ENCODE measurements at places on chromosomes 5 and 9.

DNA sequence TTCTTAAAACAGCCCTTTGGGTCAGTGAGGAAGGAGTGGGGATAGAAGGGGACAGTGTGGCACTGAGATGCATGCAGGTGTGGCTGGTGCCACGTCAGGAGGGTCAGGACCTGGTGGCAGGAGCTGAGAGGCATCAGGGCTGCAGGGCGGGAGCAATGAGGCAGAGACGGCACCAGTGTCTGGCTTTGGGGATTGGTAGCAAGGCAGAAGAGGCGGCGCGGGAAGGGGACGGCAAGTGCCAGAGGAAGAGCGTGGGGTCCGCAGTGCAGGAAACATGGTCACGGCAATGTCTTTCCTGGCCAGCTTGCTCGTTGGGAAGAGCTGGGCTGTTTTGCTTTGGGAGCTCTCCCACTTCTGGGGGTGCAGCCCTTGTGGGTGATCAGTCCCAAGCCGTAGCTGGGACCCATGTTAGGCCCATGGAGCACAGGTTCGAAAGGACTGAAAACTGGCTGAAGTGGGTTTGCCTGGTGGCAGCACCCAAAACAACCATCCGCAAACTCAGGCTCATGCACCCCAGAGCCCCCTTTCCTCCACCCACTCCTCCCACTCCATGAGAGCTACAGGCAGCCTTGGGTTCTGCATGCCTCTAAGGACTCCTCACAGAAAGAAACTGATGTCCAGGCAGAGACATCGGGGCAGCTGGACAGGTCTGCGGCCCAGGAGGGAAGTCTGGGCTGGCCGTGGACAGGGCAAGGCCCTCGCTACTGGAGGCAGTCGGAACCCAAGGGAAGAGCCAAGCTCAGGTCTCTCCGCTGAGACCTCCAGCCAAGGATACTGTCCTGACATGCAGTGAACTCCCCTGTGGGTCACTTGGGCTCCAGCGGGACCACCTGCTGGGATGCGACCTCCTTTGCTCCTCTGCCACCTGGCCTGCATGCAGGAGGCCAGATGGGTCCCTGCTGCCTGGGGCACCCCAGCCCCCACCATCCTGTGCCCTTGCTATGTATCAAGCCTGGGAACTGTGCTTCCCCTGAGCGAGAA lies 104.4 kb downstream of the ZNF354C start:
- DNase-seq: no peak

GRCh38 chr9:113274474-113275156 lies 757 bp downstream of the CDC26 start:
- peak; percentile 69 for DNase-seq

- no peak for DNase-seq
Measured at GRCh38 chr5:138038826-138039225, 5.9 kb upstream of the FAM13B start.

DNA sequence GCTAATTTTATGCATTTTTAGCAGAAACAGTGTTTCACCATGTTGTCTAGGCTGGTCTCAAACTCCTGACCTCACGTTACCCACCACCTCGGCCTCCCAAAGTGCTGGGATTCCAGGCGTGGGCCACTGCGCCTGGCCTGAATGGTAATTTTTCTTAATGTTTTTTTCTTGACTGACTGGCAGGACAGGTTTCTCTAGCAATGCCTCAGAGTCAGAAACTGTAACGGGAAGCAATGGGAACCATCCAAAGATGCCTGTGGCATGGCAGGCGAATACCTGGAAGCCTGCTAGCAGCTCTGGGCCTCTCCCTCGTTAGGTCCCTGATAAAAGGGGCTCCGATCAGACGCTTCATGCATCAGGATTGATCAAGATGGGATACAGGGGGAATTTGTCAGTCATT lies 639.2 kb downstream of the NR2F1-AS1 start:
- no peak for DNase-seq

DNA sequence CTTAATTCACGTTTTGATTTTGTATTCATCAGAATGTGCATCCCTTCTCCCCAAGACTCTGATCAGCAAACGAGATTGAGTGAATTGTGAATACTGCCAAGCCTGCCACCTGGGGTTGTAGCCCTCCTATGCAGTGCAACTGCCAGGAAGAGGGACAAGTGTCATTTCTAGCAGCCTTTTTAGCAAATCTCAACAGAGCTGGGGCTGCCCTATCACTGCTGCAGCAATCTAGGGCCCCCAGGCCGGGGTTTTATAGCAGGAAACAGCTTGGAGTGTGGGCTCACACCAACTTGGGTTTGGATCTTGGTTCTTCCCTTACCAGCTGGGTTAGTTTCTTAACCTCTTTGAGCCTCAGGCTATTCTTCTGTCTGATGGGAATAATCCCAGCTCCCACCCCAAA lies 4.0 kb downstream of the CSF1R start:
- DNase-seq: no peak

- DNase-seq: no peak
Measured at GRCh38 chr5:162128117-162128516, 60.5 kb downstream of the GABRG2 start.

- no peak for DNase-seq
Measured at GRCh38 chr5:95241161-95241560, 43.7 kb downstream of the MCTP1 start.

DNA sequence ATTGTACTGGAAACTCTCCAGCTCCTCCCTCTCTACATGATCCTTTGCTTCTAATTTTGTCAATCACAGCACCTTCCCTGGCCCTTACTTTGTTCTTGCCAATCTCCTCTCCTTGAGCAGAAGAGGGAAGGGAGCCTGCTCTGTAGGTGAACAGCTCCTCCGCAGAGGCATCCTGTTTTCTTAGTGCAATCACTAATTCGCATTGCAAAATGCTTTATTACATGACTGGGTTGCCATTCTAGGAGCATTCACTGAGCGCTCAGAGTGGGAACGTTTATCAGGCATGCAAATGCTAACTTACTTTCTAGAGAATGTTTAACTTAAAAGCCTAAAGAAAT lies 416 bp upstream of the SNX18 start:
- DNase-seq: no peak

DNA sequence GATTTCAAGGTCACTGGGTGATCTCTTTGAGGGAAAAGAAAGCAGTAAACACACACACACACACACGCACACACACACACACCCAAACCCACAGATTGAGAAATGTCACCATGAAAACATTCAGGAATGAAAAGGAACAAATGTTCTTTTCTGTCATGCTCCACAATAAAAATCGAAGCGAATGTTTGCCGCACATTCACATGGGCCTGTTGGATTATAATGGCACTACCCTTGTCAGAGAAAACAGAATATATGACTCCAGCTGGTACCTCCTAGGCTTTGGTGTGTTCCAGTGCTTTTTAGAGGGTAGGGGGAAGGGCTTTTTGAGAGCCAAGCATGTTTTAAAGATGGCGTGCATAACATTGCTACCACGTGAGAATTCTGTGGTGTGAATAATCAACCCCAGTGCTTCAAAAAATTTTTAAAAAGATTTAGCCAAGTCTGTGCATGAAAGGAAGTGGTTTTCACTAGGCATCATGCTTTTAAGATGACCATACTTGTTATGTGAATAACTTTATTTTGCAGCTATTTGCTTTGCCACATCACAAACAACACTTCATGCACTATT lies 120.8 kb upstream of the ZNF608 start:
- no peak for DNase-seq

DNA sequence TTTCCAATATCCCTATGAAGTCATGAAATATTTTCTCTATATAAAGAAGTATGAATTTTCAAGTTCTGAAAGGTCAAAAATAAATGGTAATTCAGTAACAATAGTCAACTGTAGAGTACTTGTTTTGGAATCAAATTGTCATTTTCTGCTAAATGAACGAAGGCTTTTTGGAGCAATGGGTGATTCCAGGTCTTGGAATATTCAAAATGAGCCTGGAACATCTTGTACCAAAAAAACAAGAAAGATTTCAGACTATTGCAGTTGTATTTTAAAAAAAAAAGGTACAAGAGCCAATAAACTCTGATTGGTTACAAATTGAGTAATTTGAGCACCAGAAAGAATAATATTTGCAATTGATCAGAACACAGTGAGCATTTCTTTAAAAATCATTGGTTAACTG lies 730.1 kb downstream of the DTWD2 start:
- DNase-seq: no peak

DNA sequence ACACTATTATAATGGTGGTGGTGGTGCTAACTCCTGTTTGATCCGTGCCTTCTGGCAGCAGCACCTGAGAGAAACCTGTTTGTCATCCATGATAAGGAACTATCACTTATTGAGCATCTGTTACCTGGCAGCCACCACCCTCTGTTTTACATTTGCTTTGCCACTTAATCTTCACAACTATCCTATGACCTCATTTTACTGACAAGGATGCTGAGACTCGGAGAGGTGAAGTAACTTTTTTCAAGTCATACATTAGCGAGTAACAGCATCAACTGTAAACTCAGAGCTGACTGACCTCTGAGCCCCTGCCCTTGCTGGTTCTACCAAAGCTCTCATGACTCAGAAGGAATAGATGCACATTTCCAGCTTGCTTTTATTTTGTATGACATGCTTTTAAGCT lies 81.1 kb downstream of the EGFLAM start:
- no peak for DNase-seq

DNA sequence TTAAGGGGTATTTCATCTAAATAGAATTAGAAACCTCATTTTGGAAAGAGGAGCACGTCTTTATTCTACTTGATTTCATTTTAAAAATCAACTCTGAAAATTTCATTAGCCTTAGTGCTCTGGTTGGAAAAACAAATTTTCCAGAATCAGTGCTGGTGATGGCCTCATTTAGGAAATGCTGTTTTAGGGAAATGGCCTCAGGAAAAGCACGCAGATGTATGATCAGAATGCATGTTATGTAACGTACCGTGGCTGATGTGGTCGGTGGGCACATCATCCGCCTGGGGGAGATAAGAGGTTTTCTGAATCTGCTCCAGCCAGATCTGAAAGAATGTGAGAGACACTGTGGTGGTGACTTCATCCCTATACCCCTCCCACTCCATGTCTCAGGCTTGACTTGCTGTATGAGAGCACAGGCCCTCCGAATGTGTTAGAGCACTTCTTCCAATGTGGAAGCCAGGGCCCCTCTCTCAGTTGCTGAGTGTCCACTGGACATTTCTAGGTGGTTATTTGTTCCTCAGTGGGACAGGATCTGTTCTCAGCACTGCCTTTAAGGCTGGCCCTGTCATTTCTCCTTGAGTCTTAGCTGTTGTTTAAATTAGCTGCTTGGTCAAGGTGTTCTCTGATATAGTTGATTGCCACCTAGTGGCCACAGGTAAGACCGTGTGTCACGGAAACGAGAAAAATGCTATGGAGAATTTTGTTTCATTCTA lies 96.5 kb downstream of the ARHGAP26 start:
- peak; percentile 72 for DNase-seq

GRCh38 chr9:73200694-73201452 lies 49.2 kb downstream of the ANXA1 start:
- peak; percentile 18 for DNase-seq

- DNase-seq: peak; percentile 13
Measured at GRCh38 chr9:135281791-135282737, 194.6 kb downstream of the OLFM1 start.

DNA sequence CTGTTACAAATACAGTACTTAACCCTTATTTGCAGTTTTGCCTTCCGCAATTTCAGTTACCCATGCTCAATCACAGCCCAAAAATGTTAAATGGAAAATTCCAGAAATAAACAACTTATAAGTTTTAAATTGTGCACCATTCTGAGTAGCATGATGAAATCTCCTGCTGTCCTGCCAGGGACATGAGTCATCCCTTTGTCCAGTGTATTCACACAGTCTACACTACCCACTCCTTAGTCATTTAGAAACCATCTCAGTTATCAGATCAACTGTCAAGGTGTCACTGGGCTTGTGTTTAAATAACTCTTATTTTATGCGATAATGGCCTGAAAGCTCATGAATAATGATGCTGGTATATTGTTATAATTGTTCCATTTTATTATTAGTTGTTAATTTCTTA lies 95.8 kb downstream of the PLCXD3 start:
- DNase-seq: no peak

DNA sequence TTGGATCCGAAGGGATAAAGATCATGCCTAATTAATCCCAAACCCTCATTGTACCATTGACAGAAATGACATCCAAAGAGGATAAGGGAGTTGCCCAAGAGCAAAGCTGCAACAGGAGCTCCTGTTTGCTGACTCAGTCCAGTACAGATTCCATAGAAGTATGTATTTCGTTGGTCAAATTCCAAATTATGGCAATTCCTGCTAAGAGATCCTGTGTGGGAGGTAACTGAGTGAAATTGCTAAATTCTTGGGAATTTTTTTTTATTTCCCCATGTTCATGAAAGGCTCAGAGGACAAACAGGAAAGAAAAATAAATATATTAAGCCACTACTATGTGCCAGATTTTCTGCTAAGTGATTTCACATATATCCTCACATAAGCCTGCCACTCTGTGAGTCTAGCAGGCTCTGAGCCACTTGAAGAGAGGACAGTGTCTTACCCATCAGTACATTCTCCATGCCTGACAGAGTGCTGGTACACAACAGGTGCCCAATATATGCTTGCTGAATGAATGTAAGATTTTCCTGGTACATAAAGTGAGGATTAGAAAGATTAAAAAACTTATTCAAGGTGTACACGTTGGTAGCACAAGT lies 132.7 kb downstream of the GLIS3 start:
- no peak for DNase-seq

DNA sequence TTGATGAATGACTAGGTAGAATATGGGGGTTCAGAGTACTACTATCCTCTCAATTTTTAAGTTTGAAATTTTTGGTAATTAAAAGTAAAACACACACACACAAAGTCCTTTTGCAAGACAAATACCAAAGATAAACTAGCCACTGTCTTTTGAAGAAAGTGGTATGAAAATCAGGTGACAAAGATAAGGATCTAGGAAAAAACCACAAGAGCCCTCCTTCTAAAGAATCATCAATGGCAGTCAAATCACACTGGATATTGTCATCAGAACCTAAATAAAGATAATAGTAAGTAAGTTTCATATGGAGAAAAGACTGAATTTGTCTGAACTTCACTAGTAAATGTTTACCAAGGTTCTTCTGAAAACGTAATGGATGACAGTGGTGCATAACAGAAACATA lies 30.5 kb upstream of the HK3 start:
- DNase-seq: no peak

DNA sequence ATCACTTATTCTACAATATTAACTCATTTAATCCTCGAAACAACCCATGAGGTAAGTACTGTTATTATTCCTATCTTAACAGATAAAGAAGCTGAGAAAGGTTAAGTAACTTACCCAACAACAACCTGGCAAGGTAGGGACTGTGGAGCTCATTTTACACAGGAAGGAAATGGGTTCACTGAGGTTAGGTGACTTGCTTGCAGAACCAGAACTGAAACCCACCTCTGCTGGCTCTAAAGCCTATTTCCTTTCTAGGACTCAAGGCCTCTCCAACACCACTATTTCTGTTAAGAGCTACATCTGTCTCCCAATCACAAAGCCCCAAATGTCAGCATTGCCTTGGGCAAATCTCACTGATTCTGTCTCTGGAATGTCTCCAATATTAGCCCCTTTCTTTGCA lies 38.9 kb upstream of the IFNK start:
- peak; percentile 86 for DNase-seq

DNA sequence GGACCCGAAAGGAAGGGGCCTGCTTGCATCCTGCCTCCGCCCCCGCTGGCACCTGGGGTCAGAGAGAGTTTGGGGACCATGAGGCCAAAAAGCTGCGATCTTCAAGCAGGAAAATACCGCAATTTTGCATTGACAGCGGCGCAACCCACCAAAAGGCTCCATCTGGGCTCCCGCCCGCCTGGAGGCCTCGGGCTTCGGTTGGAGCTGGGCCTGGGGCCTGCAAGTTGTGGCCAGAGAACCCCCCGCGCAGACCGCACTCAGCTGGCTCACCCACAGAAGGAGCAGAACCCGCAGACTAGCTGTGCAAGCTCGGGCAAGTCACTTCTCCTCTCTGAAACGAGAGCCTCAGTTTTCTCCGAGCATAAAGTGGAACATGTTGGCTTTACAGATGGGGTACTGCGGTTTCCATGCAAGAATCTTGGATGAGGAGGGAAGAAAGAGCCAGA lies 1.3 kb downstream of the NR5A1 start:
- no peak for DNase-seq

Data from GM12865 (cell line).